Stimulated activated CD4-positive, alpha-beta T cell treated with anti-CD3 and anti-CD28 coated beads, Interleukin-15, amount 100 ng/mL, for 48 hours (primary cell): ENCODE measurements at places on chromosomes 7 and 10.

- DNase-seq = no peak
Observed at GRCh38 chr10:127423218-127423915, 125.7 kb upstream of the NPS start.

DNA sequence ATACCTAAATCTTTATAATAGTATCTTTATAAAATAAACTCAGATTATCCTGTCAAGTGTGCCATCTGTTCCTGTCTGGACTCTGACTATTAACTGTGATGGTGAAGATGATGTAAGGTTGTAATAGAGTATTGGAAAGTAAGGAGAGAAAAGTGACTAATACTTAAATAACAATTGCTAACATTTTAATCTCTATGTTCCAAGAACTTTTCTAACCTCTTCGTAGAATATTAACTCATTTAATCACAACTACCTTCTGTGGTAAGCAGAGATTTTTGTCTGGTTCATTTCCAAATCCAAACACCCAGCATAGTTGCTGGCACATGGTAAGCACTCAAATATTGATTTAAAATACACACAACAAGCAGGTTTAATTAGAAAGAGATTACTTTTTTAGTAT, 2.5 kb downstream of the TNPO3 start:
- DNase-seq = no peak

DNA sequence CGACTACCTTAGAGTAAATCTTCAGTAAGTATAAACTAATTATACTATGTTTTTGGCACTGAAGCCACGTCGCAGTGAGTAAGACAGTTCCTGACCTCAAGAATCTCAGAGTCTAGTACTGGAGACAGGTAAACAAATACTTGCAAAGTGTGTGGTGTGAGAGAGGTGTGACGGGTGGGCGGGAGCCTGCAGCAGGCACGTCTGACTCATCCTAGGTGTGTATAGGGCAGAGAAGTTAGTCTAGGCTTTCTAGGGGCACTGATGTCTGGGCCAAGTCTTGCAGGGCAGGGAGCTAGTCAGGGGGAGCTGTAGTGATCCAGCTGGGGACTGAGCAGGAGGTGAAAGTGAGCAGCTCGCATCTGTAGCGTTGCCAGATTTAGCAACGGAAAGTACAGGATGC, 35.9 kb upstream of the SFTPD start:
- peak; percentile 56 for DNase-seq

DNA sequence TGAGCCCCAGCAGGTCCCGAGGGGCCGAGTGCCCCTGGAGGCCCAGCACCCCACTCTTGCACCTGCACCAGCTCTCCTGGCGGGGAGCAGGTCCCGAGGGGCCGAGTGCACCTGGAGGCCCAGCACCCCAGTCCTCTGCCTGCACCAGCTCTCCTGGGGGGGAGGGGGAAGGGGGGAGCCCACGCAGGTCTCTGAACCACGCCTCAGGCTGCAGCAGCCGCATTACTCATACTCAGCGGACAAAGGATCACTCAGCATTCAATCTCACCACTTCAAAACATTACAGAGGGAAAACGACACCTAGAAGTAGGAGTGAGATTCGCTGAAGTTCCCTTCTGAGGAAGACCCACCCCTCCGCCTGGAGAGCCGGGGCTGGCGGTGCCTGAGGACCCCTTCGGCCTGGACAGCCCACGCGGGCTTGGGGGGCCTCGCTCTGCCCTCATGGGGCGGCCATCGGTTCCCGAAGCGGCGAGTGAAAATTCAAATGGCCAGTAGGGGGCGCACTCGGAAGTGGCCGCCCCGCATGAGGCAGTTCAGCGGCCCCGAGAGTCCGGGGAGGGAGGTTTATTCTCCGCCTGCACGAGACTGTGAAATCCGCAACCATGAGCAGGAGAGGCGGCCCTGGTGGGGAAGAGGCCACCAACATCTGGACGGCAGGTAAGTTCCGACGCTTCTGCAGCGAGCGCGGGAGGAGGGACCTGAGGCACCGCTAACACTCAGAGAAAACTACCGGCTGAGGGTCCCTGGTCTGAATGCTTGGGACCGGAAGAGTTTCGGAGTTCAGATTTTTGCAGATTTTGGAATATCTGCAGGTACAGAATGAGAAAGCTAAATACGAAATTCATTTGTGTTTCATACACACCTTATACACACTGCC, 1.1 kb upstream of the GPER1 start:
- peak; percentile 69 for DNase-seq

DNA sequence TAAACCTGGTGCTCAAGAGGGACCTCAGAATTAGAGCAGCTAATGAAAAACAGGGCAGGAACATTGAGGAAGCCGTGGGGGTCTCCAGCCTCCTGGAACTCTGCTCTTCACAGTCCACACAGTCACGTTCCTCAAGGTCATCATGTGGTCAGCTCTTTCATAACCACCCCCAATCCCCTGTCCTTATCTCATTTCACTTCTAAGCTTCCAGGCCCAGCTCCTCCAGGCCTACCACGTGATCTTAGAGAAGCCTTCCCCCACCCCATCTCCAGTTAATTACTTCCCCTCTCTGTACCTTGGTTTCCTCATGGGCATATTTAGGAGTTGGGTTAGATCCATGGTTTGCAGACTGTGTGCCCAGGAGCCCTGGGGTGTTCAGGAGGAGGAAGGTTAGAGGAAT, 106.4 kb upstream of the TCF7L2 start:
- DNase-seq = no peak

- DNase-seq = no peak
Observed at GRCh38 chr10:107118866-107119265, 45.6 kb downstream of the SORCS1 start.

DNA sequence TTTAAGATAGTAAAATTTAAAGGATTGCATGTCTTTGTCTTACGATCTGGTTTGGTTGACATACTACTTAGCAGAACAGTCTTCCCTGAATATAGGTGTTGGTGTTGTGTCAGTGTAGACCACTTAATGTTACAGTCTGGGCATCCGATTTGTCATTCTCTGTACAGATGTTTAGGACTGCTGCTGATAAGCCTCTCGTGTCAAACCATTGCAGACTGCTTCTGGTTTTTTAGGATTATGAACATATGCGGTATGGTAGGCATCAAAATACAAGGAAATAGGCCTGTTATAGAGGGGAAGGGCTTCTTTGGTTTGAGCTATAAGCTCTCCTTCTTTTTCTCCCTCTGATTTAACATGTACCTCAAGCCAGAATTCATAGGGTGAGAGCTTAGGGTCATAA, 7.4 kb downstream of the CYP3A43 start:
- DNase-seq = no peak

- no peak for DNase-seq
Observed at GRCh38 chr7:98178321-98178720, 32.9 kb upstream of the BHLHA15 start.

- DNase-seq = no peak
Observed at GRCh38 chr7:477626-478220, 41.9 kb downstream of the PDGFA start.

- DNase-seq = no peak
Observed at GRCh38 chr7:108596560-108596959, 26.9 kb downstream of the DNAJB9 start.

DNA sequence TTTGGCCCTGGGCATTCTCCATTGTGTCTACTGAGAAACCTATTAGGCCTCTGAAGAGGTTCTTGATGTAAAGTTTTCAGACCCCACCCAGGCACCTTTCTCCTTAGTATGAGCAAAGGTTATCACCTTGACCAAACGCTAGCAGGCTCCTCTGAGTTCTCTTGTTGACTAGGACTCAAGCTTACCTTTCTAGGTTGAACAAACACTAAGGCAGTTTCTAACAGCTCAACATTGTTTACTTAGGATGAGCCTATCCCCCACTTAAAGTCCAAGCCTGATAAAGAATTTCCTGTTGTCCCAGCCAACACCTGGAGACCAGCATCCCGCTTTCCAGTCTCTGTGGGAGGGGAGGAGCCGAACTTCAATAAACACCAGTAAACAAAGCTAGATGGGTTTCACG, 26.3 kb upstream of the ITGB8 start:
- DNase-seq = no peak

- DNase-seq = no peak
Observed at GRCh38 chr7:96061009-96061408, 260.9 kb downstream of the SLC25A13 start.

- DNase-seq = no peak
Observed at GRCh38 chr7:158495786-158496185, 91.8 kb downstream of the PTPRN2 start.

DNA sequence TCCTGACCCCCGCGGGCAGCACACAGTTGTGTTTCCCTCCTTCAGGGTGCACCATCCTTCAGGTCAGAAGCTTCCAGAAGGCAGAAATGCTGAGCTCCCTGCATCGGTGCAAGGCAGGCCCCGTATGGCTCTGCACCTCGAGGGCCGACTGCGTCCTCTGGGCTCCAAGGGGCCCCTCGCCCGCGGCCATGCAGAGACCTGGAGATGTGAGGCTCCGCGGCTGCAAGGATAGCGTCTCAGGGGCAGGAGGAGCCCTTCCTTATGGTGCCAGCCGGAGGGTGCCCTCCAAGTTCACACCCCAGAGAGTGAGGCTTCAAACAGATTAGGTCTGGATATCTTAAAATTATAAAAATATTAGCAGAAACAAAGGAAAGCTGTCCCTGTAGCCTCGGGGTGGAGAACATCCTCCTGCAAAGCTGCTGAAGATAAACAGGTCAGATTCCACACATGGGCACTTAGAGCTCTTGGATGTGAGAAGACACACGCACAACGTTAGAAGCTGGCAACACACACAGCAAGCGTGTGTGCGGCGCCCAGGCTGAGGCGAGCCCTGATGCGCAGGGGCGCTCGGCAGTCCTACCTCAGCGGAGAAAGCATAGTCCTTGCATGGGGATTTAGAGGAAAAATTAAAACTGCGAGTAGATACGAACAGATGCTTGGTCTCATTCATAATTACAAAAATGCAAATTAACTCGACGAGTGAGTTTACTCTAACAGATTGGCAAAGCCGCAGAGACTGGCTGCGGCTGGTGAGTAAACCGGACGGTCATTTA, 20.4 kb downstream of the KNDC1 start:
- DNase-seq = no peak
